ENCODE measurements at places on chromosomes 11 and 22.

DNA sequence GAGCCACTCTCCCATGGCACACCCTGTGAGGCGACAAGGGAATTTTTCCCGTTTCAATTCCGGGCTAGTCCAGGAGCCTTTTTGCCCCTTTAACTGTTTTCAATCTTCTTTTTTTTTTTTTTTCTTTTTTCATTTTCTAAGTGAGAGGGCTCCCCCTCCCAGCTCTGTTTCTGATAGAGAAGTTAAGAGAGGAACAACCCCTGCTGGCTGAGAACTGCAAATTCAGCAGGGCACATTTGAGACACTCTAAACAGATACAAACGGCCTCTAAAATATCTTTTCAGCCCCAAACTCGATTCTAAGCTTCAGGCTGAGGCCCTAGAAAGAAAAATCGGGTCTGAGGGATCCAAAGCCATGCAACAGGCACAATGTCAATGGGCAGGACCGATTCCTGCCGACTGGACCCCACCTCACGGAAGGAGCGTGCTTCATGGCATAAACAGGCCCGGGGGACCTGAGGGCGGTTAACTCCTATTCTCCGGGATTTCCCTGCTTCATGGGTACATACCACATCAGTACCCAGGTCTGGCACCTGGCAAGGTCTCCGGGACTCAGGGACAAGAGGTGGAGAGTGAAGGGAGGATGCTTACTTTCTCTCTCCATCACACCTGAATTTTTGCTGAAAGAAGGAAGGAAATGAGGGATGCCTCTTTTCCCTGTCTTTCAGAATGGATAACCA is 627.5 kb downstream of the BUD13 start:
- no peaks in the 10 kb centered on the region for H3K4me1 ChIP-seq
- H3K36me3 ChIP-seq: no peaks in the 10 kb centered on the region
- peaks cover 13% of the 10 kb centered on the region for H3K27me3 ChIP-seq
- no peak for DNase-seq
- no peak overlapping the region for H3K4me3 ChIP-seq

DNA sequence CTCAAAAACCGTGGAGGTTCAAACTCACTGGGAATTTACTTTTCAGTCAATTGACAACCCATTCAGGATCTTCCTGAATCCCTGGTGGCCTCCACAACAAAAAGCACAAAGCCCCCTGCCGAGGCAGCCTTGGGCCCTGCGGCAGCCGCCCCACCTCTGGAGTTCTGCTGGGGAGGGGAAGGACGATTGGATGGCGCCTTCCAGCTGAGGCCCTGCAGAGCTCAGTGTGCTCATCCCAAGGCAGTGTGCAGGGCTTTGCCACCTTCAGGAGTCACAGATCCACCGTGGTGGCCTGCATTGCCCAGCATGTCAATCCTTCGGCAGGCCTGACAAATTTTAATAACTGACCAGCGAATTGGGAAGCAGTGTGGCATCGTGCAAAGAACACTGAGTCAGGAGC is 7.4 kb downstream of the ZFTA start:
- no peaks in the 10 kb centered on the region for H3K27me3 ChIP-seq
- H3K4me1 ChIP-seq: no peaks in the 10 kb centered on the region
- H3K4me3 ChIP-seq: no peak overlapping the region

GRCh38 chr11:10906521-10906920 is 48.7 kb upstream of the ZBED5 start:
- H3K27me3 ChIP-seq: no peaks in the 10 kb centered on the region
- H3K36me3 ChIP-seq: no peaks in the 10 kb centered on the region
- H3K27ac ChIP-seq: no peak overlapping the region
- H3K4me1 ChIP-seq: no peaks in the 10 kb centered on the region
- DNase-seq: no peak
- no peak overlapping the region for H3K4me3 ChIP-seq

DNA sequence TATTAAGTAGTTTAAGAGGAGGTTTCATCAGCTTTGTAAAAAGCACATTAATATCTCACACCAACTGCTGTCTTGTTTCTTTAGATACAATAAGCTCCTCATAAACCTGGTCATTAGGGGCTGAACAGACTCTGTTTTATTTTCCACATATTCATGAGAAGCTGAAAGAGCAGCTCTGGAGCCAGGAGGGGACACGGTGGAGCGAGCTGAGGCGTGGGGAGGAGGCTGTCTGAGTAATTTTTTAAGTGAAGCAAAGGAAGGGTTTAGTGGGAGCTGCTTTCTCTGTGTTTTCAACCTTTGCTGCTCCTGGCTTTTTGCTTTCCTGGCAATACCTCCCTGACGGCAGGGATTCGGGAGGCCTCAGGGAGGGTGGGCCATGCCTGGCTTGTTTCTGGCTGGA is 67.0 kb upstream of the EIF3D start:
- no peaks in the 10 kb centered on the region for H3K36me3 ChIP-seq
- DNase-seq: no peak
- H3K27me3 ChIP-seq: no peaks in the 10 kb centered on the region
- no peak overlapping the region for H3K4me3 ChIP-seq

Measured in common myeloid progenitor, CD34-positive (primary cell).